ENCODE measurements at places on chromosomes 7 and 10.

DNA sequence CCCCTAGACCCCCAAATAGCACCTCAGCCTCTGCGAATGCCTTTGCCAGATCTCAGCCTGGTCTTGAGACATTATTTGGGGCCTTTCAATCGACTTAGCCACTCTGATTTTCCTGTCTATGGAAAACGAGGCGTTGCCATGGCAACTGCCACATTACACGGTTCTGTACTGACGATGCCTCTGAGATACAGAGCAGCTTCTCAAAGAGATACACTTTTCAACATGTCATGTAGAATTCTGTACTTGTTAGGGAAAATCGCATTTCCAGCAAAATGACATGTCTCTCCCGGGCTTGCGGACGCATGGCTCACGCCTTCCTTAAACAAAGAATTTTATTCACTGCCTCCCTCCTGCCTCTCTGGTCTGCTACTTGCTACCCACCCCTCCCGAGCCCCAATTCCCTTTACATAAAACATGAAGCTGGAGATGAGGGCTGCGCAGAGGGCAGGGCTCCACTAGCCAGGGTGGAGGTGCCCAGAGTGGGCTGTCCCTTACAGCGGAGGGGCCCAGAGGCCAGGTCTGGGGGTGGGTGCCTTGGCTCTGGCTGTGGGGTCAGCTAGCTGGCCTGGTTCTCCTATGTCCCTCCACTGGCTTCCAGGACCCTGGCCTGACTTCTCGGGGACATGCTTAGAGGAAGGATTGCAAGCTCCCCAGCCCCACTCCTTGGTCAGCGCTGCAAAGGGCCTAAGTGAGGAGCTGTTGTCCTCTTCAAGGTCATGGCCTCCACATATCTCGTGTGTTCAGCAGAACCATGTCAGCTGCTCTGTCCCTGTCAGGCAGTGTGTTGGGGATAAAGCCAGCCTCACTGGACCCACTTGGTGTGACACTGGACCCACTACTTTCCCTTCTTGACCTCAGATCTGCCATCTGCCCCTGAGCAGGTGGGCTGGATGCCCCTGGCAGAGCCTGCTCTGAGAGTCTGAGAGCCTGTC, 342.5 kb downstream of the RPS24 start:
- no peak for DNase-seq

- DNase-seq, result no peak
These were observed 35.8 kb upstream of the ELN start for GRCh38 chr7:73992101-73992562.

GRCh38 chr7:24827027-24827426, 69.8 kb upstream of the GSDME start:
- DNase-seq, result no peak

GRCh38 chr7:108875139-108875538, 305.5 kb downstream of the DNAJB9 start:
- DNase-seq, result no peak

- no peak for DNase-seq
These were observed 73.4 kb downstream of the VIPR2 start for GRCh38 chr7:159071260-159071659.

DNA sequence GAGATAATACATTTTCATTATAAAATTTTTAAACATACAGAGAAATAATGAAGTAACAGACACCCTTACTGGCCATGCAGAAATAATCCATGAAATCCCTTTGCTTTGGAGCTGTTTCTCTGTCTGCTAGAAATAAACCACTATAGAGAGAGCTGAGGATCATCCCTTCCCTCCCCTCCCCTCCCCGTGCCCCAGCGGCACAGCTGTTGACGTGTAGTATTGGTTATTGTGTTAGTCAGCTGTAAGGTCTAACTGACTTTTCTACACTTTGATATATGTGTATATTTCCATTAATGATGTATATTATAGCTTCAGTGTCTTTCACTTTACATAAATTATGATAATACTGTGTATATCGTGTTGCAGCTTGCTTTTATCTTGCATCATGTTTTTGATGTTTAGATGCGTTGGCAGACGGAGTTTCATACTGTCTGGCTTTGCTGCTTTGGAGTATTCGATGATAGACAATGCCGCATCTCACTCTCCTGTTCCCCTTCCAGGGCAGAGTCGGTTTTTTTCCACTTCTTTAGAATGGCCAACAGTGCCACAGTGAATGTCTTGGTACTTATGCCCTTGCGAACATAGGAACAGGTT, 27.4 kb upstream of the GRID1 start:
- peak; percentile 6 for DNase-seq

DNA sequence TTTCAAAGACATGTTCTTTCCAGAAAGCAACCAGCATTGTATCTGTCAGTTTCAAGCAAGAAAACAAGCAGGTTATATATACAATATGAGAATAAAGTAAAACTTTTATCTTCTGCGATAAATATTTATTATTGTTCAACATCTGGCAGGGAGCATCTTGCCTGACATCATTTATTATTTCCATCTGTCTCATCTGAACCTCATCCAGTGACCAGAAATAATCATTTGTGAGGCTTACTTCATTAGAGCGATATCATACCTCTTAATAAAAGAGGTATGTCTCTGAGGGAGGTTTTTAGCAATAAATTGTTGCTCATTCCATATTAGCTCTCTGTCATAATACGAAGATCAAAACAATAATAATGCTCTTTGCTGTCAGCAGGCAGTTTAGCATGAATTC, 226.1 kb downstream of the CDC14C start:
- DNase-seq, result no peak

DNA sequence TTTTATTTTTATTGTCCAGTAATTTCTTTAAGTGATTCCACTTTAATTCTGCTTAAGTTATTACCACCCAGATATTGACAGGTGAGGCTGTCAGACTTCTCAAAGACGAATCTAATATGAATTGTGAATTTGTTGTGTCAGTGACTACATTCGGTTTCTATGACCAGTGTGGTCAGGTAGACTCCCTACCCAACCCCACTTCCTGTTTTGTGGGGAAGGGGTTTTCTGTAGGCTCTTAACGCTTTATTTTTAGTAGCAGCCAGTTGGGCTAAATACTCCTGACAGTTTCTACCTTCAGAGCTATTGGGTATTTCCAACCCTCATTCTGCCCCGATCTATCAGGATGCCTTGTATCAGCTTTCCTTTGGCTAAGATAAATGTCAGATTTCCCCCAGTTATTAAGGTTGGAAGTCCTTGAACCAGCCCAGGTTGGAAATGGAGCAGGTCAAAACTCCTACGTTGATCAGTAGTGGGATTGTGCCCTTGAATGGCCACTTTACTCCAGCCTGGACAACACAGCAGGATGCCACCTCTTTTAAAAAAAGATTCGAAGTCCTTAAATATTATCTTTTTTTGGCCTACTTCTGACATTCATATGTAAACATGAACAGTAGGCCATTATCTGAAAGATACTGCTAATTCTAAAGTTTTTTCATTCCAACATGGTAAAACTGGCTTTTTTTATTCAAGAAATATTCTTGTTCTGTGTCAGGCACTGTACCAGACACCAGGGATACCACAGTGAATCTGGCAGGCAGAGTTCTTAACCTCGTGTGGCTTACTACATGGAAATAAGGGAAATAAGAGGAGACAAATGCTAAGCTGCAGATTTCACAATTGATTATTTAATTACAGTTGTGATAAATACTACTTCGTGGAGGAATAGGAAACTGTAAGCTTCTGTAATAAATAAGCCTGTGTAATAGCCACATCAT, 133.3 kb upstream of the SAMD8 start:
- no peak for DNase-seq

DNA sequence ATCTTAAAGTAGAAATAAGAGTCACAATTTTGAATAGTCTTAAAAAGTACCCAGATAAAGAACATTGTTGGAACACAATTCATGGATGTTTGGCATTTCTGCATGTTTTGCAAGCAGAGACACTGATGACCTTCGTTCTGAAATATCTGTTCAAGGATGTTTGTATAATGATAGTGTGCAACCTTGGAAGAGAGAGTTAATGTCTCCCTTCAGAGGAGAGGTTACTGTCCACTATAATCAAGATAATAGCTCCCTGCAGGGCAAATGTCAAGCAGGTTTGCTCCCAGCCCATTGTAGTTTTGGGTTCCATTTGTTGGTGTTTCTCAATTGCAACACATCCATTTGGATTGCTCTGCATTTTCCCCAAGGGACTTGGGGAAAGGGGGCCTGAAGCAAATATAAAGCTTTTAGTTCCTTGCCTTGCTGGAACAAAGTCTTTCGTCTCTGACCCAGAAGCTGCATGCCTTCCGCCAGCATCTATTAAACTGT, 45.2 kb downstream of the COL1A2 start:
- DNase-seq, result no peak

DNA sequence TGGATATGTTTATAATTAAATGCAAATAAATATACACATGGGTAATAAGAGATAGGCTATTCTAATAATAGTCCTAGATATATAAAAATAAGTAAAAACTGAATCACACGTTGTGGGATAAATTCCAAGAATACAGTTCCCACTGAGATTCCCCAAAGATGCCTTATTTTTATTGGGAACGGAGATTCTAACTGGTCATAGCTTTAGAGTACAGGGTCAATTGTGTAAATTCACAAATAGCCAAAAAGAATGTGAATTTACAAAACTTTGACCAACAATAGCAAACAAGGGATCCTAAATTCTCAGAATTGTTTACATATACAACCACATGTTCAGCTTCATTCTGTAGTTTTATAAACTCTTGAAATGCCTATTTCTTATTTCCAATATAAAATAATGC, 65.0 kb downstream of the VSTM4 start:
- no peak for DNase-seq

GRCh38 chr7:68969571-68969970, 628.7 kb upstream of the AUTS2 start:
- DNase-seq, result no peak

DNA sequence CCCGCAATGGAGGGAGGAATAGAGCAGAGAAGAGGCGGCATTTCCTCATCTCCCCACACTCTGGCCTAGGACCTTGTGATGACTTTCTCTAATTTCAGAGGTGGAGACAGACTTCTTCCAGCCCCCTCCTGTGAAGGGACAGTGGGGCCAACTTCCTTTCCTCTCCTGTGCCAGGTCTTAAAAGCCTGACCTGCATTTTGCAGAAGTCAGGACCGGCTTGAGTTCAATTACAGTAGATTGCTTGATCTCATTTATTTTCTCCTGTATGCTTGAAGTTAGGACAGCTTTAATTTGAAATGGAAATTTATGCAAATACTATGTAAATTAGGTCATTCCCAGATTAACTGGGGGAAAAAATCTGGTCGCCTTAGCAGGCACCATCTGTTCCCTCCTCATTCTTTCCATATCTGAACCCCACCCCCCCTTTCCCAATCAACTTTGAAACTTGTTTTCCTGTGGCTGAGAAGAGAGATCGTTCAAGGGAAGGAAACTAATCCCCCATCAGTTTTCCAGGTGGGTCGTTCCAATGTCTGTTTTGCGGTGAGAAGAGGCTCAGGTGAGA, 57.1 kb downstream of the SYPL1 start:
- peak; percentile 26 for DNase-seq

GRCh38 chr10:5862360-5862961, 27.2 kb downstream of the ANKRD16 start:
- no peak for DNase-seq

DNA sequence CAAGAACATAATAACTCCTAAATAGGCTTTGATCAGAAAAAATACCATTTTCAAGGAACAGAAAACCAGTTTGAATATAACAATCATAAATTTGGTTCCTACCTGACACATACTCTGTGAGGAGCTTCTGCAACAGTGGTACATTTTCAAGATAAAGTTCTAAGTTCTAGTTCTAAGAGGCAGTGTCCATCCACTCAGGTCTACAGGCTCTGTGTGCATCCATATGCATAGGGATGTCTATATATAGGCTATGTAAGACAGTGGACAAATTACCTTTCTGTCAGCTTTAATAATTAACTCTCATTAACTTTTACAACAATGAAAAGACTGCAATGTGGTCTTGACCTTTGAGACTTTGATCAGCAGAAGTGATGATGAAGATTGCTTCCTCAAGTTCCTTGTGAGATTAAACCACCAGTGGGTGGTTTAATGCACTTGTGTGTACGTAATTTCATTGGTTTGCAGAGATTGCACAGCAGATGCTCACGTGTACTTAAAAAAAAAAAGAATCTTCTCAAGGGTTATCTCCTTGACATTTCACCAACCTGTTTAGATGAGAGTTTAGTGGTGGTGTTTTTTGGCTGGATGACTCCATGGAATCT, at the start of gene SLC26A3:
Gene SLC26A3 (minus strand): TSS at position 215 of the 602 bp plus-strand sequence. CDS start 8,714 bp downstream, outside the sequence.
- DNase-seq, result no peak

GRCh38 chr10:131786756-131787605, 113.8 kb upstream of the PPP2R2D start:
- DNase-seq, result peak; percentile 6

GRCh38 chr10:124722798-124723783, 21.1 kb downstream of the FAM53B start:
- DNase-seq, result no peak

DNA sequence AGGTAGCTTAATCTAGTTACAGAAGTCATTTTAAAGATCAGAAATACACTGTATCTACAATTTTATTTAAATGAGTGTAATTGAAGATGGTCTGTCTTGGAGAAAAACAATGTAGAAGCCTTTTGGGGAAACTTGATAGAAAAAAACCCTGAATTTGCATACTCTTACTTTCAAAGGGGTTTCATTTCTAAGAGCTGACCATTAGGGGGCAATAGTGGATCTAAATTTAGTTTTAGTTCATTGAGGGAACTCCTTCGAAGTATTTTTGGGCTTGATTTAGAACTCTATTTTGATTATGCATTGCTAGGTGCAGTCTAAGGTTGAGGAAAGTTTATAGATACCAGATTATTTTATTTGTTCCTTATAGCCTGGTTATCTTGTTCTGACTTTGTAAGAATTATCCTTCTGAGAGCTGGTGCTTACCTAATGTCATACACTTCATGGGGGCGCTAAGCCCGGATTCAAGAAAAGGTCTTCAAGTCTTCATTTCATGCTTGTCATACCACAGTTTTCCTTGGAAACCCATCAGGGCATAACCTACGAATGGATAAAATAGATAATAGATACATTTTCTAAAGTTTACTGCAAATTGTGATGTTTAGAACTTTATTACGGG, 69.1 kb upstream of the MXI1 start:
- peak; percentile 53 for DNase-seq

DNA sequence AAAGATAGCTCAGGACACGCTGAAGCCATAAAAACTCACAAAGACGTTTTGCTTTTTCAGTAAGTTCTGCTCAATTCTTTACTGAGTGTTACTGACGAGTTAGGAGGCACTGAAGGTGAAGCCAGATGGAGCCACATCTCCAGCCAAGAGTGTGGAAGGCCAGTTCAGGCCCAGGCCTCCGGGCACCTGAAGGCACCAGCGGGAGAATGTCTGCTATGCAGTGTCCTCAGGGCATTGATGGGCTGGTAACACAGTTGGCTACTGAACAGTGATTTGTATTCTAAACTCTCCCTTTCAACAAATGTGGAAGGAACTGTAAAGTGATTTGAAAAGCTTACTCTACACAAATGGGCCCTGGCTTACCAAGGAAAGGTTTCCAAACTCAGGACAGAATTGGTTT, 64.8 kb upstream of the SVIL start:
- DNase-seq, result no peak

GRCh38 chr10:22049635-22050034, 46.1 kb upstream of the DNAJC1 start:
- no peak for DNase-seq
